MM.1S (cell line): ENCODE measurements at places on chromosomes 6 and 20.

- no peak for DNase-seq
Measured at GRCh38 chr6:52254731-52255378, 10.6 kb upstream of the IL17F start.

GRCh38 chr20:43563429-43563828 is 4.6 kb downstream of the SGK2 start:
- no peak for DNase-seq

- no peak for DNase-seq
Measured at GRCh38 chr20:57804470-57805250, 94.8 kb upstream of the PMEPA1 start.

GRCh38 chr6:42158011-42158410 is 15.2 kb upstream of the GUCA1A start:
- no peak for DNase-seq

DNA sequence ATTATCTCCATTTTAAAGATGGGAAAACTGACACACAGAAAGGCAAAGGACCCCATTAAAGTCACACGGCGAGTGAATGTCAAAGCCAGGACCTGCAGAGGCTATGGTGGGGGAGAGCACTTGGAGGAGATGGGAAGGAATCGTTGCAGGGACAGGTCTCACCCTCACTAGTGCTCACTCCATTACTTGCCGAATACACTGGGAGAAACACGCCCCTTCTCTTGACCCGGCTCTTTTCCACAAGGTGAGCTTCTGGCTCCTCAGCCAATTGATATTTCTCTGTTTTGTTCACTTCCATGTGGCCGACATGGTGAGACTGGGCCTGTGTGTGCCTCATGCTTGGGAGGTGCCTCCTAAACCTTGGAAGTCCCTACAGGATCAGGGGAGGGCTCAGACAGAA is 117.8 kb upstream of the KCNG1 start:
- DNase-seq, result no peak

DNA sequence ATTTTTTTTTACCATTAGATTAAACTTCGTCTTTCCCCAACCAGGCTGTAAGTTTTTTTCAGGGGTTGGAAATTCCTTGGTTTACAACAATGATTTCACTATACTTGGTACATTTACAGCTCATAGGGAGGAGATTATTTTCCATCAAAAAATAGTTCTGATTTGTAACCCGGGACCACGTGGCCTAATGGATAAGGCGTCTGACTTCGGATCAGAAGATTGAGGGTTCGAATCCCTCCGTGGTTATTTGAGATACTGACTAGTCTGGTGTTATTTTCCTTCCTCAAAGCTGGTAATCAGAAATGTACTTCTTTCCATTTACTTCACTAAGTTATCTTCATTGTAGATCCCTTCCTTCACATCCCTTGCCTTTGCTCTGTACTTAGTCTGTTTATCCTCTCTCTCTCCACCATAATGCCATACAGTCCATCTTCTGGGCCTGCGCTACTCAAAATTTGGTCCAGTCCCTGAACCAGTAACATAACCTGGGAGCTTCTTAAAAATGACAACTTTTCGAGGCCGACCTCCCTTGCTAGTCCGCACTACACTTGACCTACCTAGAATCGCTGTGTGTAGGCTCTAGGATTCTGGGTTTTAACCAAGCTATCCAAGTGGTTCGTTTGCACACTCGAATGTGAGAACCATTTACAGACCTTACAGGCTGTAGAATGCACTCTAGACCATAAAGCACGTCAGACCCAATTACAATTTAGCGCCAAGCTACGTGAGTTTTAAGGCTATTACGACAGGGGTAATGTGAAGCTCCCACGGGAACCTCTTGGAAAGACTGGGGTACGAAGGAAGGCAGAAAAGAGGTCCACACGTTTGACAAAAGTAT is 42.1 kb upstream of the BTN3A2 start:
- peak; percentile 77 for DNase-seq

GRCh38 chr6:68732423-68732822 is 97.3 kb downstream of the ADGRB3 start:
- DNase-seq, result no peak

DNA sequence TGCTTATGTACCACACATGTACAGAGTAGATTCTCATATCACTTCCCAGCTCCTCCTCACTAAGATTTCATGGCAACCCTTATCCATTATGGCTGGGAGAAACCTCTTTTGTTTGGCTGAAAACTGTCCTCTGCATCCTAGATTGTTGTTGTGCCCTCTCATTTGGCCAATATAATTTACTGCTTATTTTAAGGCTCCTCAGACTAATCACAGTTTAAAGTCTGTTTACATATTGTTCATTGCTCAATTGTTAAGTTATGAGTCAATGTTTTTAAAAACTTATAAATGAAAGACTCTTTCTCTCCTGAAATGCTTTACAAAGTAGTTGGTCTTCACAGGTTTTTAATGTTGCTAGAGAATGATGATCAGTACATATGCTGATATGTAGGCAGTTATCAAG is 57.3 kb downstream of the FAM83B start:
- DNase-seq, result no peak

DNA sequence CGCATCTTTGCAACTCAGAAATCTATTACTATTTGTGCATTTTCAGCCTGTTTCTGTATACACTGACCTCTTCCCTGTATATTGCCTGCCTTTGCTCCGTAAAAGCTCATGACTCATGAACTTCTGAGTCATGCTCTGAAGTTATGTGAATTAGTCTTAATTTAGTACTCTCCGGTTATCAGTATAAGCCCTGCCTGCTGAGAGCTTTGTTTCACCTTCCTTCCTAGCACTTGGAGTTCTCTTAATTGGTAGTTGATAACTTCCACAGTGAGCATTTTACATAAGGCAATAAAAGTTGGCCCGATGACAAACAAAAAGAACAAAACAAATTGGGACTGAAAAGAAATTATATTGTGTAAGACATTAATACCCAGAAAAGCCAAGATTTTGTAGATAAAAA is 231.4 kb downstream of the GJA1 start:
- no peak for DNase-seq

GRCh38 chr6:14877758-14878157 is 368.1 kb upstream of the JARID2 start:
- no peak for DNase-seq

DNA sequence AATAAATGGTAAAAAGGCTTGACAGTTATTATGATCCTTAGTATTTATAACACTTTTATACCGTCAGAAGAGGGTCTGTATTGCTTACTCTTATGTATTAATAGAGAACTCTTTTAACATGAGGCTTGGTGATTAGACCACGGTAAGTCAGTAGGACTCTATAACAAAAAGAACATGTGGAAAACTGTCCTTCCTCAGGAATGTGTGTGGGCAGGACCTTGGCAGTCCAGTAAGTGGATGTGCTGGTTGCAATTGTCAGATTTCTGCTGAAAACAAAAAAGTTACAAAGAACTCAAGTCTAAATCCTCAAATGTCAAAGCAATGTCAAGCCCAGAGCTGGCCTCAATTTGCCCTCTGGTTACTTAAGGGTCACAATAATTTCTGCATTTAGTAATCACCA is 81.1 kb downstream of the PLCG1 start:
- DNase-seq, result no peak

GRCh38 chr6:70616728-70617260 is 50.1 kb downstream of the SDHAF4 start:
- DNase-seq, result no peak

DNA sequence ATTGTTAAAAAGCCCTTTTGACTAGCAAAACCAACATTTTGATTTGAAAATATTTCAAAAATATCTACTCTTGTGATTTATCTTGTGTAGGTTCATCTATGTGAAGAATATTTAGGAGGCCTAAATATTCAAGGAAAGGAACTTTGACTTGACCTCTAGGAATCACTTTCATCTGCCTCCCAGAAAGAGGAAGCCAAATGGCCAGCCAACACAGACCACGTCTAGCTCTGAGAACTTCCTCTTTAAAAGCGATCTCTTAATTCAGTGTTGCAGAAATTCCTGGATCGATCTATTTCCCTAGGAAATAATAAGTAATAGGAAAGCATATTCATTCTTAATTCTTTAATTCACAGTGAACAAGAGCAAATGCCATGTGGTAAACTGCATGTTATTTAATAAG is 9.6 kb upstream of the MOXD1 start:
- DNase-seq, result no peak

DNA sequence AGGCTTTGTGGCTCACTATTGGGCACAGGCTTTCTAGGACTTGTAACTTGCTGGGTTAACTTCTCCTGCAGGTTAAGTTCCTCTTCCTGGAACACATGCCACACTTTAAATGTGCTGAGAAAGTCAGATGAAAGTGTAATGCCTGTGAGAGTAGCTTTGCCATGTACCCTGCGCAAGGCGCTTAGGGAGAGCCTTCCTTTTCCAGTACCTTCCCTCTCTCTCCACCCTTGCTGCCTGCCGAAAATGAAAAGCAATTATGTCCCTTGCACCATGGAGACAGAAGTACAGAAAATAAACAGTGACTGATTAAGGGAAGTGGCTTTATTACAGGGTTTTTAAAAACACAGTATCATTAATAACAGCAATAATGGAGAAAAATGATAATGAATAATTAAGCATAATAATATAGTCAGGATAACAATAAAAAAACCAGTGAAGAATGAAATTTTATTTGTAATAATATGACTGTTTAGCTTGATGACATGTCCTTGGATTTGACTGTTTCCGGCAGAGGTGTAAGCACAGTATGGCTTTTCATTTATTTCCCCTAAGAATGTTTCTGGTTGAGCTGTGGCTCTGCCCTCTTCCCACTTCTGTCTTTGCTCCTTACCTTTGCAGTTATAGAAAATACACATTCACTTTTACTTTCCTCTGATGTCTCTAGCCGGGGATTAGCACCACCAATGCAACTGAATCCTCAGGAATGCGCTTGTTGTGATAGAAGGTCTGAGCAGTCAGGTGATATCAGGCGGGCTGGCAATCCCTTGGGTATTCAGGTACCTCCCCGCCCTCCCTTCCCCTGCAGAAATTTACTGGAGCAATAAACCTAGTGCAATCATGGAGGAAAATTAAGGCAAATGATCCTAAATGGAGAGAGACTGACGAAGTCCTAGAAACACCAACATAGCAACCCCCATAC is 472.3 kb upstream of the CITED2 start:
- no peak for DNase-seq

DNA sequence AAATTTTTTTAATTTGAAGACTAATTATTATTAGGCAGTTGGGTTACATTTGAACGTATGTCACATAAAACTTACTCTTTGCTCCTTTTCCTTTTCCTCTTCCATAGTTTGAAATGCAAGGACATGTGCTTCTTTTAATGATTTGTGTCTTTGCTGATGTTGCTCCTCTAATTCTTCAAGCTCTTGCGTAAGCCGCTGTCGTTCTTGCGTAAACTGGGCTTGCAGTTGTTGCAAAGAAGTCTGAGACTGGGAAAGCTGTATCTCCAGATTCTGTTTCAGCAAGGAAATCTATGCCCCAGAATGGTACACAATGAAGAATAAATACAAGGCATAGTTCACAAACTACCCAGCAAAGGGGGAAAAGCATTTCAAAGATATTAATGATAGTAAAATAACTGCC is 45.1 kb upstream of the MCM9 start:
- DNase-seq, result no peak
